NCI-H2107 (cell line): ENCODE measurements at places on chromosomes 2 and 18.

DNA sequence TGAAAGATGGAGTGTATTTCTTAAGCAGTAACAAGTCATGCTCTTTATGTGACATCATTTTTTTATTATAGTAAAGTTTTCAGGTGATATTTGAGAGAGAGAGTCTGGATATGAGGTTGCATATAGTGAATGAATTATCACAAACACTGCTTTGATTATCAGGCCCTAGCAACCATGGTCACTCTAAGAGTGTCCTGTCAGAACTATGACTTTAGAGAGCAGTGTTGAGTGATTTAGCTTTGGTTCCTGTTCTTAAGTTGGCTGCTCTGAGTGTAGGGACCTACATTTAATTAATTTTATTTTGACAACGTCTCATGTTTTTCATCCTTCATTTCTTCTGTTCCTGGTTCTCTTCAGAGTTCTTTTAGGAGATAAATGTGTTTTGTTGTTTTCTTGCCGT, 275.5 kb downstream of the KCNJ3 start:
- no peak for DNase-seq

DNA sequence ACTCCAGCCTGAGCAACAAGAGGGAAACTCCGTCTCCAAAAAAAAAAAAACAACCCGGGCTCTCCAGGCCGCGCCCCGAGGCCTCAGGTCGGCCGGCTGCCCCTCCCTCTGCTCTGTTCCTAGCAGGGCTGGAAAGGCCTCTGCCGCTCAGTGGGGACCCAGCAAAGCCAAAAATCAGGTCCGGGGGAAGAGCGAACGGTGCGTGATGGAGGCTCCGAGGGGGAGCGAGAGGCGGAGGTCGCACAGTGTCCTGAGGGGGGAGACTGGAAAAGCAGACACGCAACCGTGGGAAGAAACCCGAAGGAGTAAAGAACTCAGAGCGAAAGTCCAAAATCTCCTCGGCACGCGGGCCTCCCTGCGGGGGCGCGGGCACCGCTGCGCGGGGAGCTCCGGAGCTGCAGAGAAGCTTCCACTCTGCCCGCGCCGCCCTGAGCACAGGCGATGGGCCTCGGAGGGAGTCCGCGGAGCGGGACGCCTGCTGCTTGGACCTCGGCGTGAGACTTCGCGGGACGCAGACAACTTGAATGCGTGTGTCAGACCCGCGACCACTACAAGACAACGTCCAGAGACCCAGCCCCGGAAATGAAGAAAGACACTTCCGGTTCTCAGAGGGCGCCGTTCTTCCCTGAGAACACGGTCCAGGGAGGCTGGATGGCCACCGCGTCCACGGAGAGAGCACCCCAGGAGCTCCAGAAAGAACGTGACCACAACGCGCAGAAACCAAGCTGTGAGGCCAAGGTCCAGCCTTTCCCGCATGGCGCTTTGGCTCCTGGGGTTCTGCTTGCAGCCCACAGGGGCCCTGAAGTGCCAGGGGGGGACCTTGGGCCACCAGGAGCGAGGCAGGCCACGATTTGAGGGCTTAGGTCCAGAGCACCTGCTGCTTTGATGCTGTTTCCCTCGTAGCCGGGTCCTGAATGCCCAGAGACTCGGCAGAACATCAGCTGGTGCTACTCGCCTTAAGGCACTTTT, 219.8 kb downstream of the DPP10 start:
- DNase-seq = no peak

- no peak for DNase-seq
Measured at GRCh38 chr2:113967272-113967671, 77.4 kb downstream of the ACTR3 start.

DNA sequence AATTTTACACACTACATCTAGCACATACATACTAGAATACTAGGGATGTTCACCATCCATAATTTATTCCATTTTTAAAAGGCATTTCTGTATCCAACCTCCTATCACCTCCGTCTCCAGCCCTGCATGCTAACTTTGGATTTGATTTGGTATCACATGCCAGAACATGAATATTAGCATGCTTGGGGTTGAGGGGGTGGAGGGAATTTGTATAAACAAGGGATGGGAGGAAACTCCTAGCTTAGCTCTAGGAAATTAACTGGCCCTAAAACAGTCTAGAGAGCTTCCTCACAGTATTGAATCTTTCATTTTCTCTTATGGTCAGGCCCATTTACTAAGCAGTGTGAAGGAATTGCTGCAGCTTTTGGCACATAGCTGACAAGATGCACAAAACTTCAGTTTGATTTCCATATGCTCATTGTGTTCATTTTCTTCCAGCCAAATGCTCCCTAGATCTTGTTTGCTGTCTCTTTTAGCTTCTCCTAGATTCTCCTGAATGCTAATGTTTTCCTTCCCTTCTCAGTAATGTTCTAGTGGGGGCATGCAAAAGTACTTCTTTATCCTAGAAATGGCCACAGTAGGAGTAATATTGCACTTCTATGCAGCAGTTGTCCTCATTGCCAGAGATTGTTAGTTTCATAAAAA, 135.2 kb downstream of the VWC2L start:
- no peak for DNase-seq

GRCh38 chr2:140650825-140651224, 1480.0 kb downstream of the LRP1B start:
- no peak for DNase-seq

DNA sequence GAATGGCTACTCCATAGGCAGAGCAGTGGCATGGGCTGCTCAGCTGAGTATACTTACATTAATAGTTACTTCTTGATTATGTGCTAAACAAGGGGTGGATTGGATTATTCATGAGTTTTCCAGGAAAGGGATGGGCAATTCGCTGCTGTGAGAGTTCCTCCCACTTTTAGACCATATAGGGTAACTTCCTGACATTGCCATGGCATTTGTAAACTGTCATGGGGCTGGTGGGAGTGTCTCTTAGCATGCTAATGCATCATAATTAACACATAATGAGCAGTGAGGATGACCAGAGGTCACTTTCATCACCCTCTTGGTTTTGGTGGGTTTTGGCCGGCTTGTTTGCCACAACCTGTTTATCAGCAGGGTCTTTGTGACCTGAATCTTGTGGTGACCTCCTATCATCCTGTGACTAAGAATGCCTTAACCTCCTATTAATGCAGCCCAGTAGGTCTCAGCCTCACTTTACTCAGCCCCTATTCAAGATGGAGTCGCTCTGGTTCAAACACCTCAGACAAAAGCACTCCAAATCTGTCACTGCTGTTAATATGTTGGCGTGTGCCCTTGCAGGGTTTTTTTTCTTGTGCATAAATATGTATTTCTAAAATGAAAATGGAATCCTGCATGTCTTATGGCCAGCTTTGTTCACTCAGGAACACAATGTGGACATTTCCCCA, 56.0 kb downstream of the CYBRD1 start:
- no peak for DNase-seq

GRCh38 chr2:161370981-161371380, 45.1 kb upstream of the TBR1 start:
- no peak for DNase-seq

DNA sequence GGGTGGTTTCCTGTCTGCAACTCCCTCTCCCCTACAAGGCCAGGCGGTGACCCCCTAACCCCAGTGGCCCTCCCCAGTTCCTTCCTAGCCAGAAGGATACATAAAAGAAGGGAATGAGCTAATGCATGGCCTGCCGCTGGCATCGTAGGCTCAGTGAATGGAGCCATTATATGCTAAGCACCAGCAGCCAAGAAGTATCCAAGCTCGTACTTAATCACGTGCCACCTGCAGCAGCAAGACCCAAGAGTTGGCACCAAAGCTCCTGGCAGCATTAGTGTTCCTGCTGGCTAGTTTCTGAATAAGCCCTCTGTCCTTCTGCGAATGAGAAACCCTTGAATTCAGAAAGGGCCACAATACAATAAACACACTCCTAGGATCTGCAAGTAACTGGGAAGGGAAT, 4.3 kb downstream of the DBI start:
- no peak for DNase-seq

DNA sequence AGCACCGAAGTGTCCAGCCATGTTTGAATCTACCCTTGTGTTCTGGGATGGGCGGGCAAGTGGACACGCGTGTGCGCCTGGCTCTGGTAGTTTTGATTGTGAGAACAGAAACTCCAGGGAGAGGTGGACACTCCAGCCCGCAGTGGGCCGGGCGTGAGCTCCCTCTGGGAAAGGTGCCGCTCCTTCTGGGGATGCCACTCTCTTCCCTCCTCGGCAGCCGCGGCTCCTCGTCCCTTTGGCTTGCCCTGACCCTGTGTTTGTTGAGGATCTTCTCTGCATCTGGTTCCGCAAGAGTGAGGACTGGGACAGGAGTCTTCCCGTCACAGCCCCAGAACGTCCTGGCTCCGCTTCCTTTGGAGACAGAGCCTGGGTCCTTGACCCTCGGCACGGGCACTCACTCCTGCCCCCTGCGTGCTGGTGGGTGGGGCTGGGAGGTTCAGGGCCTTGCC, 1.3 kb downstream of the CTDP1 start:
- no peak for DNase-seq

DNA sequence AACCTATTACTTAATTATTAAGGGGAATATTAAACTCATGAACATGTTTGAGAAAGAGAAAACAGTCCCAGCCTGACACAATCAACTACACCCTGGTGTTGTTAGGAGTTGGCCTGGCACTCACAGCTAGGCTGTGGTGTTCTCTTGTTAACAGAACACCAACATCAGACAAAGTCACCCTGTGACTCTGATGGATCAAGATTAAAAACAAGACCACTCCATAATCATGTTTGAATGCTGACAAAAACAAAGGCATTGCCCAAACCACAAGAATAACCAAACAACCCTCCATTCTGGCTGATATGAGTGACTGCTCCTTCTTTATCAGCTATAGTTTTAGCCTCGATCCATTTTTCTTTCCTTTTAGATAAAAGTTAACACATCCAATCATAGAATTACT, 3.0 kb downstream of the BOLL start:
- DNase-seq = no peak

- DNase-seq = no peak
Measured at GRCh38 chr18:2114765-2115164, 456.5 kb downstream of the METTL4 start.

DNA sequence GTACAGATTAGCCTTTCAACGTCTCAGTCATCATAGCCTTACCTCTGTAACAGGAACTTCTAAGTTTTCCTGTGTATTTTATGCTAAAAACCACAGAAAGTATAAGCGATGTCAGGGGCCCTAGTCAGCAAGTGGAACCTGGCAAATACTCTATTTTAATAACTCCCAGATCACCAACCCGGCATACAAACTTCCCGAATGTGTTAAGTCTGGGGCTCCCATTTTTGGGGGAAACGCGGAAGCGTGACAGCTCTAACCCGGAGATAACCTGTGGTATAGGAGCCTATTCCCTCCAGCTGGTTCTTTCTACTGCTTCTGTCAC, 574 bp downstream of the NIFK start:
- no peak for DNase-seq

GRCh38 chr2:238968616-238969384, 120.9 kb downstream of the TWIST2 start:
- DNase-seq = no peak

DNA sequence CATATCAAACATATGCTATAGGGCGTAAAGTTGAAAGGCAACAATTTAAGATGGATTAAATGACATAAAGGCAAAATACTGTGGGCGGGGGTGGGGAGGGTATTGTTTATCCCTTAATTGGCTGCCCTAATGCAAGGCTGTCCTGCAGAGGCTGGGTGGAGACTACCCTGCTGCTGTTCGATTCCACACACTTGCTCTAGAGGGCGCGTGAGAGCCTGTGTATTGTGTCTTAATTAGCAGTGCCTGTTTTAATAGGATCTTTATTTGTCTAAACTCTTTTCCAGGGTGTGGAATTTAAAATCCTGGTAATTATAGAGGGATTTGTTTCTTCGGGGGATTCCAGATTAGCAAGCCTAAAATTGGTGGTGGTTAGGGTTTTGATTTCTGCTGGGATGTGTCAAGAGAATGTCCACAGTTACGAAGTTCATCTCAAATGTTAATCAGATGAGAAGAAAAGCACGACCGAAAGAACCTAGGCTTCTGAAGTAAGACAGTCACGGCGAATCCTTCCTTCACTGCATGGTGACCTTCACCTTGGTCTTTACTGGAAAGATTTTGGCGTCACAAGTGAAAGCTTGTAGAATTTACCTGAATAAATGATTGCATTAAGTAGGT, 103.5 kb upstream of the MAP3K20 start:
- no peak for DNase-seq

- no peak for DNase-seq
Measured at GRCh38 chr2:172985139-172985892, 90.3 kb upstream of the MAP3K20 start.
